ENCODE measurements at places on chromosomes 4 and X.

DNA sequence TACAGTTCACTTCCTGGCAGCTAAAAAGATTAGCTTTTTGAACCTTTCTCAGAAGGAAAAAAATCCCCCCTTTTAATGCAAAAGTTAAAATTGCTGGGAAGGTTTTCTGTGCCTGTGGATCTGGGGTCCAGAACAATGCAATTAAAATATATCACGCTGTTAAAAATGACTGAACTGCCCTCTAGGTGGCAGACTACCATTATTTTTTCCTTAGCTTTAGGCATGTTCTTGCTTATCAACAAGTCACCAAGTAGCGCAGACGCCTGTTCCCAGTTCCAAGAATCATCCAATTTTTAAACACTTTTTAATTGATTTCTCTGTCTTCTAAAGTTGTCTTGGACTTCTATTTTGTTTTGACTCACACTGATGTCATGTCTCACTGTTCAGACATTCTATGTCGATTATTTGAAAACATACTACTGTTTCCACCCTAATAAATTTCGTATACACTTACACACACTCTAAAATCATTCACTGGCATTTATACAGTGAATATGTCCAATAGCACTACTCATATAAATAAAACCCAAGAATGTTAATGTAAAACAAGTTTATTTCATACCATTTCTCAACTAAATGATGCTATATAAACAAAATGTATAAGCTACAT lies 661.6 kb downstream of the RAPGEF2 start:
- DNase-seq: no peak

DNA sequence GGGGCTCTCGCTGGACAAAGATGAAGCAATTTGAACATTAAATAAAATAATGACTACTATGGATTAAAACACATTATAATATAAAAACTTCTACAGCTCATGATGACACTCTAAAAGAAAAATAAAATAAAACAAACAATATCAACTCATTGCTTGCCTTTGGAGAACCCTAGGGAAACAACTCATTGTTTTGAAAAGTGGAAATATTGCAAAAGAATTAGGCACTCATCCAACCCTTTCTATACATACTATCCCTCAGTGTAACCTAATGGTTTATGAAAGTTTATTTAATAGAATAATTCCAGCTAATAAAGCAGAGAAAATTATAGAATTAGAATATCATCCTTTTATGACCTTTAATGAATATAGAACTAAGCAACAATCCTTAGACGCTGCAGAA lies 718 bp downstream of the RAB40A start:
- no peak for DNase-seq

GRCh38 chr4:101806914-101807313 lies 16.4 kb downstream of the BANK1 start:
- DNase-seq: no peak

- DNase-seq: no peak
These were observed 71.3 kb downstream of the PAK3 start for GRCh38 chrX:111167334-111167733.

DNA sequence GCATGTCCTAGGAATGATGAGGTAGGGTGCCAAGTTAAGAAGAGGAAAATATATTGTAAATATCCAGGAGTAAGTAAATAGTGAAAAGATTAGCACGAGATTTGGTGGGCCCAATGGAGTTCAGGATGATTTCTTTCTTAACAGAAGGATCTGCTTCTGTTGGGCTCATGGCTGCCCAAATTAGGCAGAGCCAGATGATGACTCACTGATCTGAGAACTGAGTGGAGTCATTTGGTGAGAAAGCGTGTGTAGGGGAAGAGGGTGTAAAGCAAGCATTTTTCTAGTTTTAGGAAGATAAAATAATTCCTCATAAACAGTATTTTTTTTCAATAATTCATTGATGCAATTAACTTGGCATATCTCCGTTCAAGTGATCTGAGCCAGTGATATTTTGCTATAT lies 1.6 kb downstream of the TBX22 start:
- DNase-seq: no peak

- no peak for DNase-seq
These were observed 100.0 kb downstream of the ADAMTS3 start for GRCh38 chr4:72468904-72469502.

DNA sequence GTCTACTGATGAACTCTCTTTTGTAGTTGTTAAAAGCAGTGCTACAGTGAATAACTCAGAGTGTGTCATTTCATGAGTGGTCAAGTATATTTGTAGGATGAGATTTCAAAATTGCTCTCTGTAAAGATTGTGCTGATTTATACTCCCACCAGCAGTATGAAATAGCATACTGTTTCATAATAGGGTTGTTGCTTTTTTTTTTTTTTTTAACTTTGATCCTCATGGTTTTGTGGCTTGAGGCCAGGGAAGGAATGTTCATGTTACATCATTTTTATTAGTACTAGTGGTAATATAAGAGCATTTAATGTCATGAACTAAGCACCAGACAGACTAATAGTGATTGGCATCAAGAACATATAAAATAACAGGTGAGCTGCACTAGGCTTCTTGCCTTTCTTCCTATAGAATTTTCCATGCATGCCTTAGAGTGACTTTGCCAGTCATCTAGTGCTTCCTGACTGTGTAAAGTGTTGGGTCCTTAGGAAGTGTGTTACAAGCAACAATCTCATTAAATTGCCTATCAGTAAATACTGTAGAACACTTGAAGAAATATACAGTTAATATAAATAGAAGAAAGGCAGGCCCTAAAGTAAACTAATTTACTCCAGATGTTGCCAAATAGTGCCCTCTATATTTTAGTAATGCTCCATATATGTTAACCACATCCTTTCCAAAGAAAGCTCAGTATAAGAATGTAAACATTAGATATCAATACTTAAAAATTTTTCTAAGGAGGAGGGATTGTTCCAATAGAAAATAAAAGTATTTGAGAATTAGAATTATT lies 38.6 kb upstream of the MSMO1 start:
- no peak for DNase-seq

DNA sequence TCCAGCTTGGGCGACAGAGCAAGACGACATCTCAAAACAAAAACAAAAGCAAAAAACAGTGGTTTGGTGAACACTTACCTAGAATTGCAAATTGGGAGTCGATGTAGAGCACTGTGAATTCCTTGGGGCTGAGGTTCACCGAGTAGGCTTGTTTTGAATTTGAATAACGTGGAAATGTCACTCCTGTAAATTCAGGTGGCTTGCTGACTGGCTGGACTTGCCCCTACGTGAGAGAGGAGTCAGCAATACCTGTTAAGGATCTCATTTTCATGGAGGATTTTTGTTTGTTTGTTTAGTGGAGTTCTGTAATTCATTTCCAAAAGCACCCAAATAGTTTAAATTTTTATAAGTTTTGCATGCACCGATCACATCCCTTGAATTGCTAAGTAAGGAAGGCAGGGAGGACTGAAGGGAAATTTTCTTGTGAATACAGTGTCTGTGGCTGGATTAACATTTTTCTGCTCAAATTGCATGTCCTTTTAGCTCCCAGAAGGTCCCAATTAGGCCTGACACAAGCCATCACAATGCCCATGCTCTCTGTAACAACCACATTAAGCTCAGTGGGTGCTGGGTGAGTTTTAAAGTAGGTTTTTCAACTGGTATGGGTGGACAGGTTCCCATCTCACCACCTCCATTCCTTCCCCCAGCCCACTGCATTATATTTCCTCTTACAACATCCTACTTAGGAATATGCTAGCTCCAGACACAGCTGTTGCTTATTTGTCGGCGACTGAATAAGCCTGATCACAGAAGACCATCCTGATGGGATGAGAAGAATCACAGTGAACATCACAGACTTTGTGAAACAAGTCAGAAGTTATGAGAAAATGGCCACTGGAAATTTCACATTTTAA lies 58.5 kb upstream of the TTC29 start:
- DNase-seq: no peak

DNA sequence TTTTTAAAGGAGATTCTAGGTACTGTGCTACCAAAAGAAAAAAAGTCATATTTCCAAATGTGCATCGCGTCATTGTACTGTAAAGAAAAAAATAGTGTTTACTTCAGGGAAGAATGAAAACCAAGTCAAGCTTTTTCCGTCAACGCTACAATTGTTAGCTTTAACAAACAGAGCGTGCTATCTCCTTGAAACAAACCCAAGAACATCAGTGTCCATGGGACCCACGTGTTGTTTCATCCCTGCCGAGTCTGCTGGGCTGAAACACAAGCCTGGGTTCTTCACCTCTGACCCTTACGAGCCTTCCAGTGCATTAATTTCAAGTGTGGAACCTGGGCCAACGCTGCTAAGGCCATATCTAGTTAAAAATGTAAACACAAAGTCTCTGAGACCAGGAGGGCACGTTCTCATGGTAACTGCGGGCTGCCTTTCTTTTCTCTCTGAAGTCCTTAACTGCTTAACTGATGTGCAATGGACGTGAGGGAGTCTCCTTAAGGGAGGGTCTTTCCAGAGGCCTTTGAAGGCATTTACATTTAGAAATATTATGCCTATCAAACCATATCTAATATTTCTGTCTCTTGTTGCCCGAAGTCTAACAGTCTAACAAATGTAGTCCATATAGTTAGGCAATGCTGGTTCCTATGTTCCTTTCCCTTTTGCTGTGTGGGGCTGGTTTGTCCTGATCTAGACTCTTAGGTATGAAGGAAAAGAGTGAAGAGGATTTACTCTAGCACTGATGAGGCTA lies 36.3 kb downstream of the ING2 start:
- no peak for DNase-seq
